ENCODE measurements at places on chromosomes 11 and 22. TPM values are rescaled to one million over a fixed set of nuclear protein-coding genes. Genes with fewer than 3 reads are reported as not detected.

The NOX4 gene
- not detected for polyA plus RNA-seq

The OR10S1 gene
- polyA plus RNA-seq: not detected

The SGSM1 gene
- 0.84 TPM for polyA plus RNA-seq

The IRAG1 gene
- polyA plus RNA-seq: 1.3 TPM

The KRTAP5-2 gene
- not detected for polyA plus RNA-seq

The MRPL48 gene
- 129 TPM for polyA plus RNA-seq

The TSSC4 gene
- 4.8 TPM for polyA plus RNA-seq

The C11orf65 gene
- 2.8 TPM for polyA plus RNA-seq
